ENCODE measurements at places on chromosomes 12 and 14.
A peak's percentile ranks its signal among the peaks of the same experiment; 100 is the strongest.

DNA sequence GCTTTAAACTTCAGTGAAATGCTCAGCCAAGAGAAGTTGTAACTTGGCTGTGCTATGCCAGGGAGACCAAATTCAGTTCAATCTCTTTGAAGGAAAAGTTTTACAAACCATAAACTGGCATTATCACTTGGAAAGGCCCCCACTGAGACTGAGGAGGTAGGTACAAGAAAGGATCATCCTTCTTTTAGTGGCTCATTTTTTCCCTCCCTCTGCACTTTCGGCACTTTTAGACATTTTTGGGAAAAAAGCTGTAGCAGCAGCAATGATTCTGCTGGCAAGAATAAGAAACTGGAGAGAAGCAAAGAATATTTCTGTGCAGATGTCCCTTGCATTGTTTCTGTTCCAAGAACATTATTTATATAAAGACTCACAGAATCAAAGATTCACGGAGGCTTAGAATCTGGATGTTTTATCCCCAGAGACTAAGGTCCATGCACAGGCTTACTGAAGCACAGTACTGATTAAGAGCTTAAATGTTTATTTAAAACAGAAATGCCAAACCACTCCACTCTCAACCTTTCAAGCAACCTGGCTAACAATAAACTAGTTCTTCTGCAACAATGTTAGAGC lies 12.3 kb downstream of the ZC2HC1C start:
- peak; percentile 6 for DNase-seq

DNA sequence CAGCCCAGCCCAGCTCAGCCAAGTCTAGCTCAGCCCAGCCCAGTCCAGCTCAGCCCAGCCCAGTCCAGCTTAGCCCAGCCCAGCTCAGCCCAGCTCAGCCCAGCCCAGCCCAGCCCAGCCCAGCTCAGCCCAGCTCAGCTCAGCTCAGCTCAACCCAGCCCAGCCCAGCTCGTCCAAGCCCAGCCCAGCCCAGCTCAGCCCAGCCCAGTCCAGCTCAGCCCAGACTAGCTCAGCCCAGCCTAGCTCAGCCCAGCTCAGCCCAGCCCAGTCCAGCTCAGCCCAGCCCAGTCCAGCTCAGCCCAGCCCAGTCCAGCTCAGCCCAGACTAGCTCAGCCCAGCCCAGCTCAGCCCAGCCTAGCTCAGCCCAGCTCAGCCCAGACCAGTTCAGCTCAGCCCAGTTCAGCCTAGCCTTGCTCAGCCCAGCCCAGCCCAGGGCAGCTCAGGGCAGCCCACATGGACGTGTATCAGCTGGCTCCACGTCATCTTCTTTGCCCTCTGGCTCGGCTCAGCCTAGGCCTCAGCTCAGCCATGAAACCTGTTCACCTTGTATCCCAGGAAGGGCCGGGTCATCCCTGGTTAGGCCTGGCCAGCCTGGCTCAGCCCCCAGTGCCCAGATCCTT lies 185.6 kb downstream of the TMEM121 start:
- DNase-seq, result no peak

- DNase-seq, result no peak
Observed at GRCh38 chr12:128789356-128789929, 34.3 kb downstream of the SLC15A4 start.

- DNase-seq, result no peak
Observed at GRCh38 chr12:105057174-105057573, 27.1 kb downstream of the ALDH1L2 start.

DNA sequence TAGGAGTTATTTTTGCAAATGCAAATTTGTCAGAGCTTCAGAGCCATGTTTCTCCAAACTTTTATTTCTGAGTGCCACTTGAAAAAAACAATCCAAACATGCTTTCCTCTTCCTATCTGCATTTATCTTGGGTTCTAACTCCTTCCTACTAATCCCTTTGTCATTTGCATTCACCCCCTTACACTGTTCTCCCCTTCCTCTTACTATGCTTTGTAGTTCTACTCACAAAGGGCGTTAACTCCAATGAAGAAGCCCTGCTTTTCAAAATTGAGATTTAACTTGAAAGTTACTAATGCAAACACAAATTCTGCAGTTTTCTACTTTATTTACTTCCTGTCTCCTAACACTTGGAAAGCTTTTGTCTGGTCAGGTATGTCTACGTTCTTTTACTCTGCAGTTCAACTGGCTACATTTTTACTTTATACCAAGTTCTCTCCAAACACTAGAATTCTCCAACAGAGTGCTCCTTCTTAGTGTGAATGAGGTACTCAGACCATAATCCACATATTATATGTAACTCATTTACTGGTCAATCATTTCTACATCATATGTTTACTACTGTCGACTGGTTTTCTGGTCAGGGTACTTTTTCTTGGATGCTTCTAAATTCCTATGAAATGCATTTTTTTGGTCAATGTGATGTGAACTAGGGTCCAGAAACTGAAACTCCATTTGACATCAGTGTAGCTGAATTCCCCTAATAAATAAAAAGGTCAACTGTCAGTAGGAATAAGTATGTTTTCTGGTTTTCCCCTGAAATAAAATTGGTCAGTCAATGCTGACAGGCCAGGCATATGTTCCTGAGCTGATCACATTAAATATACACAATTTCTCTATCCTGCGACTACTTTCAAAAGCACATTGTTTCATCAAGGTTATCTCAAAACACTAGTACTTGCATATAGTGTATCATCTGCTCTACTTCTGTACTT lies 51.2 kb upstream of the OR5AU1 start:
- no peak for DNase-seq

DNA sequence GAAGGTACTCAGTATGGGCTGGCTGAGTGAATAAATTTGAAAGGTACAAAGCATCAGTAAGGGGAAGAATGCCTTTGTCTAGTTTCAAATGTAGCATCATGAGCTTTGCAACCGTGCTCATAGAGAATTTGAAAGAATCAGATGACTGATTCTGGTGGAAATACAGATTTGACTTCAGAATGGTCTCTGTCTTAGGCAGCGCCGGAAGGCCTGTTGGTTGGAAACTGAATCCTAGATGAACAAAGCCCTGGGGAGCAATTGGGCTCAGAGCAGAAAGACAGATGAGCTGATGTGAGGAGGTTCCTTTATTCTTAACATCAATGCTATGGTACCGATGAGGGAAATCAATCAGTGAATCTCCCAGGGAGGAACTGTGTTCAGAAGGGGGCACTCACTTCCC lies 137.3 kb downstream of the SNAPC1 start:
- no peak for DNase-seq

DNA sequence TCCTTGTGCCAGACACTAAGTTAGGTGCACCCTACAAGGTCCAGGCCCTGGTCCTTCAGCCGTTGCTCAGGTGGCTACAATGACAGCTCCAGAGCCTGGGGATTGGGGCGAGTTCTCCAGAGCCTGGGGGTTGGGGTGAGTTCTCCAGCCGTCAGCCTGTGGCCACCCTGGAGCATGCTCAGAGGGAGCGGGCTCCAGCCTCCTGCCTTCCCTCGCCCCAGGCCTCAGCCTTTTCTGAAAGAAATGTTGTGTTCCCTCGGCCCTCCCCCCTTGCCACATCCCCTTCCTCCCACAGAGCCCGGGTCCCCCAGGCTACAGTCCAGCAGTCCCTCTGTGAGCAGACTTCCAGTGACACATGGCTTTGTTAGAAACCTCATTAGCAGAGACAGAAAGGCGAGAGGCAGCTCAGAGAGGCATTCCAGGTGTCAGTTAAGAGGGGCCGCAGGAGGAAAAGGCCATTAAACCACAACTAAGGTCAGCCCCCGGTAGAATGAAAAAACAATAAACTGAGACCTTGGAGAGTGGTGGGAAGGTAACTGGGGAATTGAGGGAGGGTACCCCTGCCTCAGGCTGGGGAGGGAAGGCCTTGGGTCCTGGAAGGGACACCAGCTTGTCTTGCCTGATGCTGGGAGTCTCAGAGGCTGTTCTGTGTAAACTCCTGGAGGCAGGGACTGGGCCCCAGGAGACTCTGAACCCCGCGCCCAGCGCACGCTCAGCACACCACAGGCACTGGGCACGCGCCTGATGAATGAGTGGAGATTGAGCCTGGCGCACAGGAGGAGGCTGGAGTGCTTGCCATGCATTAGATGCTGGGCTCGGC lies 23.1 kb upstream of the COL2A1 start:
- DNase-seq, result no peak

GRCh38 chr12:48183091-48183875 lies at the start of gene CCDC184:
TSS of gene CCDC184 (plus strand) at chr12:48183644. CDS start at chr12:48184123, 479 bp downstream.
- DNase-seq, result peak; percentile 80

DNA sequence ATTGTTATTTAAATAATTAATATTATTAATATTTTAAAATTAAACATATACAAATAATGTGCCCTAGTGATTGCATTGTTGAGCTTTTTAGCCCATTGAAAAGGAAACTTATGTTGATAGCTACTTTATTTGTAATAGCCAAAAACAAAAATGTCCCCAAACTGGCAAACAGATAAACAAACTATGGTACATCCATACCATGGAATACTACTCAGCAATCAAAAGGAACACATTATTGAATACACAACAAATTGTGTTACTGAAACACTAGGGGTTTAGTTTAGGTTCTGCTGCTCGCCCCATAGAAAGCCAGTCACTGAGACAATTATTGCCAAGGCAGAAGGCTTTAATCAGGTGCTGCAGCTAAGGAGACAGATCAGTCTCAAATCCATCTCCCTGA lies 239.7 kb upstream of the KITLG start:
- DNase-seq, result no peak

DNA sequence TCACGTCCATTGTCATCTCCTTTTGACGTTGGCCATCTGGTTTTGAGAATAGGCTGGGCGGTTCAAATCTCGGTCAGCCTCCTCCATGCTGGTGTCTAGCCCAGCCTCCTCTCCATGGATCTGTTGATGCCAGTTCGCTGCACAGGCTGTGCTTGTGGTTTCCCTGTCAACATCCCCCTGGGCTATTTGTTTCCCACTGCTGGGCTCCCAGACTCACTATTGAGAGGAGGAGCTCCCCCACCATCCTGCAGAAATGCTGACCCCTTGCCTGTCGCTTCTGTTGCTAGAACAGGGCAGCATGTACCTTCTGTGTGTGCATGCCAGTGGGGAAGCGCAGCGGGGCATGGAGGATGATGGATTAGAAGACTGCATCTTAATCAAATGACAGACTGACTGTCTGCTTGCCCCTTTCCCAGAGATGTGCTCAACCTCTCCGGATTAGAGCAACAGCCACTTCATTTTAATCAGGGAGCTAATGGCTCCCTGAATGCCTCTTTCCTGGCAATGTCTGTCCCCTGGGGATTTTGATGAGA lies 170.5 kb downstream of the TSPAN9 start:
- no peak for DNase-seq

DNA sequence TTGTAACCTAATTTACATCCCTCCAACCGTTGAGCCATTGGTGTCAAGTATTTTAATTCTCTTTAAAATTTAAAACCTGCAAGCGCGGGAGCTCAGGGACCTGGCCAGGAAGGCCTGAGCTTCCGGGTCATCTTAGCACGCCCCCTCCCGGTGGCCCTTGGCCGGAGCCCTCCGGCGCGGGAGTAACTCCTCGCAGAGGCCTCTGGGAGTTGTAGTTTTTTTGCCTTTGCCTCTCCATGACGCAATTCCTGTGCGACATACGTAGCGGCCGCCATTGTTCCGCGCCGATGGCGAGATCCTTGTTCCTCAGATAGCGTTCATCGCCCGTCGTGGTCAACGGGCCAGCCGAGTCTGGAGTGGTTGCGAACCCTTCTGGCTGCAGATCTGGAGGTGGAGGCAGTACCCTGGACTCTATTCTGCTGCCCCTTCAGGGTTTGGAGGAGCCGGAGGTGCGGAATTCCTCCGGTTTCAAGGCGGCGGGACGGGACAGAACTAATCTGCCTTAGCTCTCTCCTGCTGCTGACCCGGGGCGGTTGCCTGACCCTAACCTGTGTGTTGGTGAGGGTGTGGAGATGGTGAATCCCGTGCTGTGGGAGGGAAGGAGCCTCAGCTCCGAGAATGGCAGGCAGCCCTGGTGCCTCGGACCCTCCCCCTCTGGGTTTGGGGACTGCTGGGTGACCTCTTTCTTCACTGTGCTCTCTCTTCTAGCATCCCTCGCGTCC lies at the start of gene ZNF268:
Gene ZNF268, plus strand, starts transcription at position 258 of the 722 bp plus-strand sequence. CDS start 503 bp downstream, outside the sequence.
- DNase-seq, result peak; percentile 93

DNA sequence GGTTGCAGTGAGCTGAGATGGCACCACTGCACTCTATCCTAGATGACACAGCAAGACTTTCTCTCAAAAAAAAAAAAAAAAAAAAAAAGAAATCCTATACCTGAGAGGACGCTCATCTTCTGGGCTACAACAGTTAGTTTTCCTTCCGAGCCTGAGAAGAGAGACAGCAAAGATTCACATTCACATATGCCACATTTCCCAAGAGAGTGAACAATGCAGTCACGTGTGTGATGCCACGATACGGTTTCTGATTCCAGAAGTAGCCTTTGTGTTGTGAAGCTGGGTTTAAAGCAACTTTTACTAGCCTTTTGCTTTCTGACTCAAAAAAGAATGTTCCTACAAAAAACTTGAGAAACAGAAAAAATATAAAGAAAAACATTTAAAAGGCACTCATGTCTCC lies 19.5 kb downstream of the GCN1 start:
- no peak for DNase-seq

DNA sequence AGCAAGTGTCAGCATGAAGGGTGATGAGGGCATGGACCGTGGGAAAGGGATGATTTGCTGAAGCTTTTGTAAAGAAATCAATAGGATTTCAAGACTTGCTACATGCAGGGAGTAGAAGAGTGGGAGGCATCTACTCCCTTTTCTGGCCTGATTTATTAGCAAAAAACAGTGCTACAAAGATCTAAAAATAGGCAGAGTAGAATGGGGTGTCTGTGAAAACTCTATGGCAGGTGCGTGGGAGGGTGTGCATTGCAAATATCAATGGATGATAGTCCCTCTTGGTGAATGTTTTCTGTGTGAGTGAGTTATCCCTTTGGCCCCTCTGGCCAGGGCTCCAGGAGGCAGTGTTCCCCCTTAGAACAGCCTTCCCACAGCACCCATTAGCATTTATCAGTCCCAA lies 139.0 kb downstream of the SMOC1 start:
- DNase-seq, result no peak

- DNase-seq, result peak; percentile 84
Observed at GRCh38 chr12:6341417-6342139, at the start of gene TNFRSF1A. TSS of gene TNFRSF1A (minus strand) at chr12:6342076. CDS start at chr12:6341814, 262 bp downstream.

- no peak for DNase-seq
Observed at GRCh38 chr12:109842021-109842420, 8.8 kb upstream of the TRPV4 start.

DNA sequence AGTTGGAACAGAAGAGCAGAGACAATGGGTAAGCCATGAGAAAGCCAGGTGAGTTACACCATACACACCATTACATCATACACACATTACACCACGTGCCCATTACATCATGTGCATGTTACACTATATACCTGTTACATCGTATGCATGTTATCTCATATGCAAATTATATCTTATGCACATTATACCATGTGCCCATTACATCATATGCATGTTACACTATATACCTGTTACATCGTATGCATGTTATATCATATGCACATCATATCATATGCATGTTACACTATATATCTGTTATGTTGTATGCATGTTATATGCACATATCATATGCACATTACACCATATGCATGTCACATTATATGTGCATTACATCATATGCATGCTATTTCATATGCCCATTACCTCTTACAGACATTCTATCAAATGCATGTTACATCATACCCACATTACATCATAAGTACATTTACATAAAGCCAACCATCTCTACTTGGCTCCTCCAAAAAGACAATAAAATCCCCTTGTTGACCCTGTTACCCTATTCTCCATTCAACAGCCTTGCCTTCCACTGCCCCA lies 207.2 kb downstream of the KSR2 start:
- no peak for DNase-seq

- no peak for DNase-seq
Observed at GRCh38 chr12:84601483-84601882, 311.1 kb downstream of the SLC6A15 start.

- no peak for DNase-seq
Observed at GRCh38 chr12:91973813-91974212, 171.8 kb downstream of the BTG1 start.

- DNase-seq, result no peak
Observed at GRCh38 chr12:8912914-8913313, 1.4 kb upstream of the PHC1 start.

Data from astrocyte of the spinal cord (primary cell).